ENCODE measurements at places on chromosomes 7 and 10.

DNA sequence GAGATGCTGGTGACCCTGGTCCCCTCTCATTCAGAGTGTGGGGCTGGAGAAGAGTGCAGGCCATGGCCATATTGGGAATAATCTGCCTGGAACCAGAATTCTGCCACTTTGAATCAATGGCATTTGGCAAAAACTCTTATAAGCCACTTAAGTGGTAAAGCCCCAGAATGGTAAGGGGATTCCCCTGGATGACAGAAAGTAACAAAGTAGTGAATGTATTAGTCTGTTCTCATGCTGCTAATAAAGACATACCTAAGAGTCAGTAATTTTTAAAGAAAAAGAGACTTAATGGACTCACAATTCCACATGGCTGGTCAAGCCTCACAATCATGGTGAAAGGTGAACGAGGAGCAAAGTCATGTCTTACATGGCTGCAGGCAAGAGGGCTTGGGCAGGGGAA lies 248.6 kb downstream of the SH2D4B start:
- DNase-seq, result no peak

- no peak for DNase-seq
These were observed 227.8 kb downstream of the DNAJB6 start for GRCh38 chr7:157564517-157565177.

DNA sequence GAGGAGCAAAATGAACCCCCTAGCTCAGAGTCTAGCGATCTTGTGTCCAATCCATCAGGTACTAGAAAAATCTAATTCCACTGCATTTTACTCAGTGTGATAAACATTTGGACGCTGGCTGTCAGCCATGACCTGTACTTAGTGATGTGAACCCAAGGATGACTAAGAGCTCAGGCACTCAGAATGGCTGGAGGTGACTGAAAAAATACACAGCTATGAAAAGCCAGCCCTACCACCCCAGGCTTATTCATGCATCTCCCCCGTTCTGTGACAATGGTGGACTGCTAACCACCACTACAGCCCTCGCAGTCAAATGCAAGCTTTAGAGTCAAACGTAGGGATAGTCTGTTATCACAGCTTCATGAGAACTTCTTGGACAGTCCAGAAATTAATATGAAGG lies 14.9 kb downstream of the AFAP1L2 start:
- DNase-seq, result no peak

DNA sequence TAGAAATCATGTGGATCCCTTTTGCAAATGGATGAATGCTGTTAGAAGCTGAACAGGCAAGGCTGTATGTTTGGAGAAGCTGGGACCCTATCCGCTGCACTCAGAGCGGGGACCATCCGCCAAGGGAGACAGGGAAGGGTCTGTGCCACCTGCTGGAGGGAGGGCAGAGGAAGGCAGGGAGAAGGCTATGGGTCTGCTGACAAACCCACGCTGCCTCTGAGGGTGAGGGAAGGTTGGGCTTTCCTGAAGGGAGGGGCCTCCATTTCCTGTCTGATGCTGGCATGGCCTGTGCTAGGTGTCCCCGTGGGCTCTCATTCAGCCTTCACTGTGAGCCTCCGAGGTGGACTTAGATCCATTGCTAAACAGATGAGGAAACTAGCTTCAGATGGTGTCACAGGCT lies 5.3 kb upstream of the CRHR2 start:
- no peak for DNase-seq

- no peak for DNase-seq
These were observed 44.1 kb upstream of the SLC39A12 start for GRCh38 chr10:17907641-17908040.

GRCh38 chr10:5064656-5065055 lies 29.6 kb upstream of the AKR1C3 start:
- DNase-seq, result no peak

GRCh38 chr7:42972699-42973500 lies 40.7 kb downstream of the MRPL32 start:
- no peak for DNase-seq

Measured in ELF-1 (cell line).